ENCODE measurements at places on chromosomes 4 and X. TPM values are rescaled to one million over a fixed set of nuclear protein-coding genes. Genes with fewer than 3 reads are reported as not detected.

Gene PPP4R3C
- total RNA-seq, result not detected

Gene CDKN2AIP
- total RNA-seq, result 15.0 TPM

Gene ZNF630
- total RNA-seq, result 4.7 TPM

Gene RAB40AL
- total RNA-seq, result 9.6 TPM

Gene TKTL2
- not detected for total RNA-seq

Gene CSAG1
- not detected for total RNA-seq

Gene THOC2
- 86.7 TPM for total RNA-seq

Gene AFAP1
- total RNA-seq, result 20.4 TPM

Gene SNCA
- 27.3 TPM for total RNA-seq

Gene SMIM31
- not detected for total RNA-seq

Gene OPN1MW3
- total RNA-seq, result not detected

Gene HDAC8
- total RNA-seq, result 33.4 TPM

Gene GAGE12J
- not detected for total RNA-seq

Gene ARHGAP24
- total RNA-seq, result 40.0 TPM

DNA sequence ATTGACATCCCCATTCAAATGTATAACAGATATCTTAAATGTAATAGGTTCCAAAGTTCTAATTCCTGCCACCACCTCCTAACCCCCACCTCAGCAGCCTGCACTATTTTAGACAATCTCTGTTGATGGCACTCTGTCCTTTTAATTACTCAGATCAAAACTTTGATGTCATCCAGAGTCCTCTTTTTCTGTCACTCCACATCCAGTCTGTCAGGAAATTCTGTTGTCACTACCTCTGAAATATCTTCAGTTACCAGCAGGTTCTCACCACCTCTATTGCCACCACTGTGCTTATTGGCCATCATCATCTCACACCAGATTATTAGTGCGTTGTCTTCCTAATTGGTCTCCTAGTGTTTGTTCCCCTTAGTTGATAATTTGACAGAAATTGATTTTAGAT lies 76.2 kb downstream of the PTPN13 start:
- no peak for DNase-seq

GRCh38 chrX:134753718-134754008 lies 95.4 kb upstream of the PLAC1 start:
- DNase-seq, result no peak

DNA sequence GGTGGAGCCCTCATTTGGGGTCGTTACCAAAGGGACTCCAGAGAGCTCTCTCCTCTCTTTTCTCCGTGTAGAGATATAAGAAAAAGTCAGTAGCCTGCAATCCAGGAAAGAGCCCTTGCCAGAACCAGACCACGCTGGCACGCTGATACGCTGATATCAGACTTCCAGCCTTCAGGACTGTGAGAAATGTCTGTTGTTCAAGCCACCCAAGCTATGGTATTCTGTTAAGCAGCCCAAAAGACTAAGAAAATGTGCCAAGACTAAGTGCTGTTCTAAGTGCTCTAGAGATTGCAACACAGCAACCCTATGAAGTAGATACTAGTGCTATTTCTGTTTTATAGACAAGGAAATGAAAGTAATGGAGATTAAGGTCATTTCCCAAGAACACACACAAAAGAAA lies 205.7 kb downstream of the CAMK2D start:
- DNase-seq, result no peak

- no peak for DNase-seq
Measured at GRCh38 chr4:129550281-129550785, 454.4 kb downstream of the C4orf33 start.

DNA sequence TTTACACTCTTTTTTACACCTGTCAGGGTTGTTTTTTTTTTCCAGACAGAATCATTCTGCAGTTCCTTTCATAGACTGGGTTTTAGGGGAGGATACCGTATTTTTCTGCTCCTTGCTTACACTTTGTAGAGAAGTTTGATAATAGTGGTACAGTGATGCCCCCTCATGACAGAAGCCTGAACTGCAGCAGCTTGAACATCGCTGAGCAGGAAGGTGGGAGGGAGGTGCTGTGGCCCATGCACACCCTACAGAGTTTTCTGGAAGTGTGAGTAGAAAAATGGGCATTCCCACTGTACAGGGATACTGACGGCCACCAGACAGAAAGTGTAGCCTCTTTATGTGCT lies 54.5 kb downstream of the RAB40A start:
- no peak for DNase-seq

DNA sequence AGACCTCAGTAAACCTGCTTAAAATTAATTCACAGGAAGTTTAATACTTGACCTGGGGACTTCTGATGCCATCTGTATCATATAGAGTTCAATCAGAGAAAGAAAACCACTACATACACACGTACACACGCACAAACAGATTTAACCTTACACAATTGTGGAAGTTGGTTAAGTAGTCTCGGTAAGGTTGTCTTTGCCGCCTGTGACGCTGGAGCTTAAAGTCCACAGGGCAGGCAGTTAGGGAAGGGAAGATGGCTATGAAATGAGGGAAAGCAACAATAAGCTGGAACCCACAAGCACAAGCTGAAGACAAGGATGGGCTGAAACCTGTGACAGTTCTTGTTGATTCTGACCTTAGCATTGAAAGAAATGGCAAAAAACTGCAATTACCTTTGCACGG lies 41.7 kb upstream of the TSPAN7 start:
- DNase-seq, result no peak

GRCh38 chr4:116702949-116703348 lies 382.4 kb downstream of the TRAM1L1 start:
- DNase-seq, result no peak

GRCh38 chrX:46218373-46218772 lies 326.8 kb downstream of the ZNF674 start:
- DNase-seq, result no peak

- DNase-seq, result no peak
Measured at GRCh38 chrX:32155044-32155638, 1056.2 kb downstream of the DMD start.

GRCh38 chr4:165208221-165208652 lies 876 bp downstream of the KLHL2 start:
- DNase-seq, result no peak

GRCh38 chr4:91963486-91963885 lies 340.3 kb upstream of the GRID2 start:
- no peak for DNase-seq

GRCh38 chr4:26866781-26867180 lies 6.1 kb downstream of the STIM2 start:
- no peak for DNase-seq

GRCh38 chr4:3769642-3770184 lies 3.5 kb downstream of the ADRA2C start:
- no peak for DNase-seq

DNA sequence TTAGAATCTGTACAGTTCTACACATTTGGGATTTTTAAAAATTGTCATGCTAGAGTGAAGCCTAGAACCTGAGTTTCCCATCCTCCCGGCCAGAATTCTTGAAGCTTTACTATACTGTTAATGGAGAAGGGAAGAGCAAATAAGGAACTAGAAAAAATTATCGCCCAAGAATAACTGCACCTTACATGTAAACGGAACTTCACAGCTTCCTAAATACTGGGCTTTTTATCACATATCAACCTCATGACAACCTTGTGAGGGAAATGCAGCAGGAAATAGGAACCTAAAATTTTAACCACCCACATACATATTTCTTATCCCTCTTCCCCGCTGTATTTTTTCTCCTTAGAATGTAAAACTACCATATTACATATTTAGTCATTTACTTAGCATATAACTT lies 19.3 kb downstream of the ARHGEF9 start:
- no peak for DNase-seq

DNA sequence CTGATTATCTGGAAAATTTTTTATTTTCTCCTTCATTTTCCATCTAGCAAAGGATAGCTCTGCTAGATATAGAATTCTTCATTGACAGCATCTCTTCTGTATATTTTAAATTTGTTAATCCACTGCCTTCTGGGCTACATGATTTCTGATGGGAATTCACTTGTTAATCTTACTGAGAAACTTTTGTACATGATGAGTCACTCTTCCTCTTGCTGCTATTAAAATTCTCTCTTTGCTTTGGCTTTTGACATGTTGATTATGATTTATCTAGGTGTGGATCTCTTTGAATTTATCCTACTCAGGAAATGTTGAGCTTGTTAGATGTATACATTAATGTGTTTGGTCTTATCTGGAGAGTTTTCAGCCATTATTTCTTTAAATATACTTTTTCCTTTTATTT lies 27.5 kb downstream of the OR13H1 start:
- no peak for DNase-seq

- DNase-seq, result no peak
Measured at GRCh38 chr4:90078440-90078839, 48.8 kb upstream of the CCSER1 start.

- DNase-seq, result no peak
Measured at GRCh38 chr4:108762559-108763225, at the start of gene ETNPPL. Gene ETNPPL (minus strand): TSS chr4:108763053. CDS start chr4:108762898, 155 bp downstream.

DNA sequence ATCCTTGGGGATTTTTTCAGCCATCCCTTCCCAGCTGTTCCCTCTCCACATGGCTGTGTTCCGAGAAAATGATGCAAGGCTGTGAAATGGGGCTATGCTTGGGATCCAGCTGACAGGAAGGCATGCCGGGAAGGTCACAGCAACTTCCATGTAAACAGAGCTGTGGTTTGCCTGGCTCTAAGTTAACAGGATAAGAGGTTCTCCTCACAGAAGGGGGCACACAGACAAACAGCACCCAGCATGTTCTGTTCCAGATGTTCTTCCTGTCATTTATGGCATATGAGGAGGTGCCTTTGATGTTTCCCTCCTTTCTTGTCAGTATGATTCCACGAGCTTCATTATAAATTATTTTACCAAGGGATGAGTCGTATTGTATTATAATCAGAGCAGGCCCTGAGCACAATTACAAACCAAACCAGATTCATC lies 220.7 kb downstream of the ANTXR2 start:
- no peak for DNase-seq

- no peak for DNase-seq
Measured at GRCh38 chr4:150495550-150495949, 86.4 kb upstream of the MAB21L2 start.

DNA sequence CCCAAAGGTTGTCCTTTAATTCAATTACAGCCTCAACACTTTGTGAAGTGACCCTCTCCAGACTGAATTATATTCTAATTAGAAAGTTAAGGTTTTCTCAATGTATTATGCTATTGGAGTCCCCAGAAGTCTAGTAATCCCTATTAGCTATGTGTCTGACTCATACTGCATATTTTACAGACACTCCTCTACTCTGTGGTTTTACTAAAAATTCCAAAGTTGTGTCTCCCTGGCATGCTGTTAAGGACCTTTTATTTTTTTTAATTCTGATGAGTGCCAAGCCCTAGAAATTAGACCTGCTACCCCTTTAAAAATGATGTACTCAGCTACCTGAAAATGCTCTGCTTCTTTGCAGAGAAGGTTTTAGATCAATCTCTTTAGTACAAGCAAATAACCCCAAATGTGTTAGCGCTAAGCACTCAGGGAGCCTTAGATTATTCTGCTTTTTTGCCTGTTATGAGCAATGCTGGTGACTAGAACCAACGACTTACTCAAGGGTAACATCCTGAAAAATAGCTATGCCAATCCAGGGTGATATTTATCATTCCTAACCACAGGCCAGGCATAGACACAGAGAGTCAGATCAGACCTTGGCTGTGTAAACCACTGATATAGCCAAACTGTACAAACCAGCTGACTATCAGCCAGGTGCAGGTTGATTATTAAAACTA lies 26.1 kb upstream of the CXCL13 start:
- no peak for DNase-seq

DNA sequence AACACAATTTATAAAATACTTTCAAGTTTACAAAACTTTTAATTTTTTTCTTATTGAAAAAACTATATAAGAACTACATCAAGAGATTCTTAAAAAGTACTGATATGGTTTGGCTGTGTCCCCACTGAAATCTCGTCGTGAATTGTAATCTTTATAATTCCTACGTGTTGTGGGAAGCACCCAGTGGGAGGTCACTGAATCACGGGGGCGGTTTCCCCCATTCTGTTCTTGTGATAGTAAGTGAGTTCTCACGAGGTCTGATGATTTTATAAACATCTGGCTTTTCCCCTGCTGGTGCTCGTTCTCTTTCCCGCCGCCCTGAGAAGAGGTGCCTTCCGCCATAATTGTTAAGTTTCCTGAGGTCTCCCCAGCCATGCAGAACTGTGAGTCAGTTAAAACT lies 88.5 kb downstream of the FRAS1 start:
- DNase-seq, result no peak

DNA sequence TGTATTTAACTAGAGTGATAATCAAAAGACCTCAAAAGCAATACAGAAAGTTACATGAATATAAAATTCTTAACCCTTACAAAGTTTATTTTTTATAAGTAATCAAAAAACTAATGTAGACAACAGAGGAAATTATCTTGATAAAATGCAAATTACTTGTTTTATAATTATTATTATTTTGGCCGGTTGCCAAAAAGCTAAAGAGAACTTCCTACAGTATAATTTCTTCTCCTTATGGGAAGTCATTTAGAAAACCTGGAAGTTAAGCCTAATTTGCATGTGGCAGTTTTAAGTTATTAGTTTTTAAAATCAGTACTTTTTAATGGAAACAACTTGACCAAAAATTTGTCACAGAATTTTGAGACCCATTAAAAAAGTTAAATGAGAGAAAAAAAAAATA lies 621.3 kb upstream of the PCDH10 start:
- no peak for DNase-seq

DNA sequence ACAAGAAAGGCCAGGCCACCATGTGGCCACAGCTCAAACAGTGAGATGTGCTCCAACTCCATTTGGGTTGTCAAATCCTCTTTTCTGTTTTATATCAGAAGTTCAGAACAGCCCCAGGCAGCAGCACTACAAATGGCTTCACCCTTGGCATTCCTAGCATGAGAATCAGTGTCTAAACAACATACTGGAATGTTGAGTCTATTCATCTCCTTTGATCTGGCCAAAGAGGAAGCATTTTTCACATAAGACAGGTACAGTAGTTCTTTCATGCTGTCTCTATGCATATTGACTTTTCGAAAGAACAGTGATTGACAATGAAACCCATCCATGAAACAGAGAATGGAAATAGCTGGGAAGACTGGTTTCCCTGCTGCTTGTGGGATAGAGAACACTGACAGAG lies 289.5 kb downstream of the USP46 start:
- DNase-seq, result no peak

DNA sequence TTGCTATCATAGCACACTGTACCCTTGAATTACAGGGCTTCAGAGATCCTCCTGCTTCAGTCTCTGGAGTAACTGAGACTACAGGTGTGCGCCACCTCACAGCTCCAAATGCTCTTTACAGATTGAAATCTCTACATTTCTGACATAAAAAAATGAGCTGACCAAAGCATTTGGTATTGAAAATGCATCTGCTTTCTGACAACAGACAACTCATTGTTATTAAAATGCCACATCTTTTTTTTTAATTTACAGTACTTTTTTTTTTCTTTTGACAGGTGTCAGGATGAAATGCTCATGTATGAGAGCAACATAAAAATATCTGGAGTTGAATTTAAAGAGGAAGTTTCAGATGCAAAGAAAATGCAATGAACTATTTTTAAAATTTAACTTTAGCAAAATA lies 764.5 kb downstream of the TRAM1L1 start:
- no peak for DNase-seq

- no peak for DNase-seq
Measured at GRCh38 chrX:135327299-135327698, 18.0 kb downstream of the ETDC start.

GRCh38 chr4:188266386-188266785 lies 127.1 kb downstream of the TRIML1 start:
- DNase-seq, result no peak
